ENCODE measurements at places on chromosomes 1 and 21. TPM values are rescaled to one million over a fixed set of nuclear protein-coding genes. Genes with fewer than 3 reads are reported as not detected.

- DNase-seq: no peak
Observed at GRCh38 chr1:198667807-198668206, 29.0 kb downstream of the PTPRC start.

- no peak for DNase-seq
Observed at GRCh38 chr1:79323239-79324025, 316.9 kb upstream of the ADGRL4 start.

STX12 gene
- 50.2 TPM for total RNA-seq

- no peak for DNase-seq
Observed at GRCh38 chr1:150760013-150760412, 5.6 kb downstream of the CTSS start.

- DNase-seq: no peak
Observed at GRCh38 chr1:79663916-79664315, 657.4 kb upstream of the ADGRL4 start.
